ENCODE measurements at places on chromosomes 11 and 22. TPM values are rescaled to one million over a fixed set of nuclear protein-coding genes. Genes with fewer than 3 reads are reported as not detected.

DNA sequence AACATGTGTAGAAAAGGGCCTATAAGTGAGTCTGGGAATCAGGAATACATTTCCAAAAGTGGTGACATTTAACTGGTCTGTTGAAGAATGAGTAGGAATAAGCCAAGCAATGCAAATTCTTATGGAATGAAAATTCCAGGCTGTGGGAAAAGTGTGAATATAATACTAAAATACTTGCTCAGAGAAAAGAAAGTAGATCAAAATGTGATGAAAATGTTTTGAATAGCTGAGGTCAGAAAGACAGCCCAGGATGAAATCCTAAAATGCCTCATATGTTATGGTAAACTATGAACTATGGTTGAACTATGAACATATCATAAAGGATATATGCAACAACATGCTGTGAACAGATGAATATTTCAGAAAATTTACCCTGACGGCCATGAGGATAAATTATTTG is 688.3 kb upstream of the FAT3 start:
- H3K27me3 ChIP-seq: no peaks in the 10 kb centered on the region
- no peak overlapping the region for H3K4me3 ChIP-seq
- H3K27ac ChIP-seq: no peak overlapping the region
- DNase-seq: no peak

DNA sequence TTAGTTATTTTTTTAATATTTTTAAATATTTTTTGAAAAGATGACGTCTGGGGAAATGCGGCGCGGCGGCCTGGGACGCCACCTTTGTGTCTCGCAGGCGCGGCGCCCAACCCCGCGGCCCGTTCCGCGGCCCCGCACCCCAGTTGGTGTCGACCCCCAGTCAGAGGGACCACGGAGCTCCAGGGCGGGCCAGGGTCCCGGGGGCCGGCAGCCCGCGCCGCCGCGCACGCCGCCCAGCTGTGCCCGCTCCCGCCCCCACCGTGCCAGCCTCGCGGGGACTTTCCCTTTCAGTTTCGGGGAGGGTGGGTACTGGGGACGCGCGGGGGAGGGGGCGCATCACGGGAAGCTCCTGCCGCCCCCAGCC is 1.6 kb downstream of the CCND1 start:
- H3K4me3 ChIP-seq: peak overlapping the region; percentile 81
- peak; percentile 79 for DNase-seq
- H3K4me1 ChIP-seq: peaks cover 3% of the 10 kb centered on the region
- peaks cover 2% of the 10 kb centered on the region for H3K36me3 ChIP-seq

- no peak overlapping the region for H3K4me3 ChIP-seq
- peaks cover 2% of the 10 kb centered on the region for H3K4me1 ChIP-seq
- no peak overlapping the region for H3K27ac ChIP-seq
- no peak for DNase-seq
- no peaks in the 10 kb centered on the region for H3K27me3 ChIP-seq
Observed at GRCh38 chr22:36453855-36454378, 27.5 kb downstream of the TXN2 start.

- H3K4me3 ChIP-seq: no peak overlapping the region
- no peak for DNase-seq
- H3K27me3 ChIP-seq: no peaks in the 10 kb centered on the region
- peaks cover 10% of the 10 kb centered on the region for H3K4me1 ChIP-seq
Observed at GRCh38 chr11:75356613-75357012, 5.2 kb upstream of the ARRB1 start.

GRCh38 chr11:65493367-65494176 is 5.3 kb upstream of the MALAT1 start:
- H3K4me1 ChIP-seq: peaks cover 23% of the 10 kb centered on the region
- peak overlapping the region; percentile 95 for H3K27ac ChIP-seq
- no peaks in the 10 kb centered on the region for H3K27me3 ChIP-seq
- no peaks in the 10 kb centered on the region for H3K36me3 ChIP-seq
- peak; percentile 43 for DNase-seq
- no peak overlapping the region for H3K4me3 ChIP-seq

GRCh38 chr11:32438866-32439489 is 3.6 kb upstream of the WT1 start:
- H3K4me3 ChIP-seq: no peak overlapping the region
- no peaks in the 10 kb centered on the region for H3K36me3 ChIP-seq

- DNase-seq: no peak
- peaks cover 14% of the 10 kb centered on the region for H3K4me1 ChIP-seq
- no peaks in the 10 kb centered on the region for H3K36me3 ChIP-seq
Observed at GRCh38 chr11:12122083-12122482, 11.7 kb downstream of the MICAL2 start.

GRCh38 chr11:14114269-14114668 is 151.7 kb downstream of the SPON1 start:
- no peak for DNase-seq
- H3K27me3 ChIP-seq: no peaks in the 10 kb centered on the region
- H3K4me3 ChIP-seq: no peak overlapping the region

DNA sequence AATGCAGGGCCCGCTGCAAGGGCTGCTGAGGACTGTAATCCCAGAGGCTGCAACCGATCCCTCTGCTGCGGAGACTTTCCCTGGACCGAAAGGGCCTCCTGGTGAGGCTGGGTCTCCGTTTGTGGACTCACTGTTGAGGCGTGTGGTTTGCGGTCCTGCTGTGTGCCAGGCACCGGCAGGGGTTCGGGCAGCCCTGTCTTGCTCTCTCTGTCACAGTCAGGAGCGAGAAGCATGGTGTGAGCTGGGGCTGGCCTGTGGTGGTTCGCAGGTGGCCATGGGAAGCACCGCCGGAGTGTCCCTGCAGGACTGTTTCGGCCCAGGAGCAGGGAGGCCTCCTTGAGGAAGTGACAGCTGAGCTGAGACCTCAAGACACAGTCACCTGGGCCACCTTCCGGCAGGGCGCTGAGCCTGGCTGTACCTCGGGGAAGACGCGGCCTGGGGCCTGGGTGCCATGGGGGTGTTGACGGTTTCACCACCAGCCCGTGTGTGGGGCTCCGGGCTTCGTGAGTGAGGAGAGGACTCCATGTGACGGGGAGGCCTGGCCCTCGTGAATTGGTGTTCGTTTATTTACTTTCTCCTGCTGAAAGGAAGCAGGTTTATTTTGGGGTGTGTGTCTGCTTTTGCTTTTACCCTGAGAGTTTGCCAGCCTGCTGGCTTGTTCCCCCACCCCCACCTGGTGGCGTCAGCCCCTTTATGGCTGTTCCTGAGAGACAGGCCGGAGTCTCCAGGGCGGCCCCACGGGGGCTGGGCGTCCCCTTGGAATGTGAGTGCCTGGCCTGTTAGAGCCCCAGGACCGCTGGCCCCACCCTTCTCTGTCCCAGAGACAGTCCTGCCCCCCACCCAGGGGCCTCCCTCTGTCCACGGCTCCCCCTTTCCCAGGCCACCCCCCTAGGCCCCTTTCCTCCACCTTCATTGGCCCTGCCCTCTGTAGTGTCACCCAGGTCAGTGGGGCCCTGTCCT is 122.5 kb downstream of the KCNQ1OT1 start:
- peaks cover 2% of the 10 kb centered on the region for H3K4me1 ChIP-seq
- H3K4me3 ChIP-seq: no peak overlapping the region
- H3K27ac ChIP-seq: peak overlapping the region; percentile 86
- DNase-seq: no peak
- no peaks in the 10 kb centered on the region for H3K36me3 ChIP-seq
- no peaks in the 10 kb centered on the region for H3K27me3 ChIP-seq

DNA sequence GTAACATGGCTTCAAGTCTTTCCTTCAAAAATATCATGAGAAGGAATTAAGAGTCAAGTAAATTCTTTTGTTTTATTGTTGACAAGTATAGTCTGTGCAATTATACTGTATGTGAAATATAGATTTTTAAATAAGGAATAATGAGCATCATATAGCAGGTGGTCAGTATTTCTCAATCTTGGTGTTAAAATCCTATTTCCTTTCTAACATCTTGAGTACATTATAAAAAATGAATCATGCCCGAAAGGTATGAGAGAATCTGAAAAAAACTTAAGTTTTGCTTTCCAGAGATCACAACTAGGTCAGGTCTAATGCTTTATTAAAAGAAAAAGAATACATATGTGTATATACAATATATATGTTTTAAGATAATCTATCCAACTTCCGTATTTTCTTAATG is 53.1 kb downstream of the KIF18A start:
- H3K4me1 ChIP-seq: no peaks in the 10 kb centered on the region
- H3K27me3 ChIP-seq: no peaks in the 10 kb centered on the region
- no peak overlapping the region for H3K27ac ChIP-seq

The TOM1 gene
- polyA plus RNA-seq: 112 TPM

The ZNF408 gene
- polyA plus RNA-seq: 11.4 TPM

The SLC17A6 gene
- polyA plus RNA-seq: not detected

All from small intestine (tissue), 16 donors.